Cortex of kidney (tissue), 1 donor: ENCODE measurements at places on chromosomes 6 and 20.

DNA sequence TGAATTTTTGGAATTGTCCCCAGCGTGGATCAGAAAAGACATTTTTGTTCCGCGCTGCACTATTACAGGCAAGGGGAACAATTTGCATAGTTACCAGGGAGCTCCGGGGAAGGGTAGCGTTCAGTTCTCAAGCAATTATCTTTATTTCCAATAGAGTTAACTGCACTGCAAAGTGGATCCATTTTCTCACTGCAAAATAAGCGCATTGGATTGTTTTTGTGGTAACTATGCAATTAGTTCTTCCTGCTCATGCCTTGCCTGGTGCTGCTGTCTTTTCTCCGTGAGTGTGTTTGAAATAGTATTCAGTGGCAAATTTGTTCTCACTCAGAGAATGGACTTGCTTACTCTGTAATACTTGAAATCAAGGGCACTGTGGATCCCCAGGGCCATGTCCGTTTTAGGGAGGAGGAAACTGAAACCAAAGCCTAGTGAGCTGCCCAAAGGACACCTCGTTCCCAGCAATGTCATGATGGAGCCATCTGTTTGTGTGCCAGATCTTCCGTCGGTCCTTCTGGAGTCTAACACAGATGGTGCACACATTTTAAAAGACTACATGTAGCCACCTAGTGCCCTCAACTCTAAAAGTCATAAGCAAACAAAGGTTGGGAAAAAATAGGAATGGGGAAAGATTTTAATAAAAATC lies 7.4 kb upstream of the PCK1 start:
- DNase-seq = no peak

DNA sequence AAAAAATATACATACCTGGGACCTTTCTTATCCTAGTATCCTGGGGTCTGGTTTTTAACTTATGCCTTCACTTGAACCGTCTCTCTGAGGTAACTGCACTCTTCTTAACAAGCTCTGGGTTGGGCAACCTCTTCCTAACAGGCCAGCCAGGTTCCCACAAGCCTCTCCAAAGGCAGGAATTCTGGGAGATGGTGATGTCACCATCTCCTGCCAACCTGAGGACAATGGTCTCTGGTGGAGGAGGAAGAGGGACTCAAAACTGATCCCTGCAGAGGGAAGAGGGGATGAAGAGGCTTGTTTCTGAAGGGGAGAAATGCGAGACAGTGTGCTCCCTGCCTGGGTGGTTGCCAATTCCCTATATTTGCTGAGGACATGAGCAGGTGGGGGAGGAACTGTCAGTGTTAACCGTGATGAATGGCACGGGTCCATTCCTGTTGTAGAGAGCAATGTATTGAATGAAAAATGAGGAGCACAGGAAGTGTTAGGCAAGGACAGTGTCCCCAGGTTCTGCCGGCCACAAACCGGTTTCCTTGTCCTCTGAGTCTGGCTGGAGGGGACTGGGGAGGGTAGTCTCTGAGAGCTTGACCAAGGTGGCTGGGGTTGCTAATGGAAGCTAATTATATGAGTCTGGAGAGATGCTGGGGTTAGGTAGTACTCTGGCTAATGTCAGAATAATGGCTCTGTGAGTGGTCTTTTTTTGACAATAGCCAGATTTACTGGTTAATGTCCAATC lies 95.5 kb downstream of the KCNB1 start:
- DNase-seq = no peak

GRCh38 chr6:135439549-135439948 lies 58.0 kb downstream of the AHI1 start:
- DNase-seq = no peak

DNA sequence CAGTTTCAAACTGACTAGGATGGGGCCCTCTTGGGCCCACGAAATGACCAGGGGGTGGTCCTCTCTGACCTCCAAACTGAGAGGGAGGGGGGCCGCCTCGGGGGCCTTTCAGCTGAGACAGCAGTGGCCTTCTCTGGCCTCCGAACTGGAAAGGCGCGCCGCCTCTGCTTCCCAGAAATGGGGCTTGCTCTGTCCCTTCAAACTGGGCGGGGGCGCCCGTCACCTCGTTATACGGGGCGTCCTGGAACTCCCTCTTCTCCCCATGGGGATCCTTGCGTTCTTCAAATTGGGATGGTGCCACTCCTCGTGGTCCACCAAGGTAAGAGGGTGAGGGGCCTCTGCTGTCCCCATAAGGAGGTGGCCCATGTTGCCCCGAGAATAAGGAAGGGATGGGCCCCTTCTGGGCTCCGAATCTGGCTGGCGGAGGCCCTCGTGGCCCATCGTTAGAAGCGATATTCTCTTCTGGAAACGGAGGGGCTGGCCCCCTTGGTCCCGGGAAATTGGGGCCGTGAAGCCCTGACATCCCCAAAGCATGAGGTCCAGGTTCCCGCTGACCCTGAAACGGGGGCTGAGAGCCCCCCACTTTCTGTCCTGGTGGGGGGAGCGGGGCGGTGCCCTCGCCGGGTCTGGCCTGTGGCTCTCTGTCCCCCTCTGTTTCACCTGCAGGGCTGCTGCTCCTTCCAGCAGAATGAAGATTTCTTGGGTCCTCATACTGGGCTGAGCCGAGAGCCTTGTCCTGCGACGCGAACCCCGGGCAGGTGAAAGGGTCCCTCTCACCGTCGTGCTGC lies 18.7 kb upstream of the TCFL5 start:
- DNase-seq = no peak

GRCh38 chr6:52063584-52064344 lies 23.6 kb downstream of the PKHD1 start:
- DNase-seq = no peak

DNA sequence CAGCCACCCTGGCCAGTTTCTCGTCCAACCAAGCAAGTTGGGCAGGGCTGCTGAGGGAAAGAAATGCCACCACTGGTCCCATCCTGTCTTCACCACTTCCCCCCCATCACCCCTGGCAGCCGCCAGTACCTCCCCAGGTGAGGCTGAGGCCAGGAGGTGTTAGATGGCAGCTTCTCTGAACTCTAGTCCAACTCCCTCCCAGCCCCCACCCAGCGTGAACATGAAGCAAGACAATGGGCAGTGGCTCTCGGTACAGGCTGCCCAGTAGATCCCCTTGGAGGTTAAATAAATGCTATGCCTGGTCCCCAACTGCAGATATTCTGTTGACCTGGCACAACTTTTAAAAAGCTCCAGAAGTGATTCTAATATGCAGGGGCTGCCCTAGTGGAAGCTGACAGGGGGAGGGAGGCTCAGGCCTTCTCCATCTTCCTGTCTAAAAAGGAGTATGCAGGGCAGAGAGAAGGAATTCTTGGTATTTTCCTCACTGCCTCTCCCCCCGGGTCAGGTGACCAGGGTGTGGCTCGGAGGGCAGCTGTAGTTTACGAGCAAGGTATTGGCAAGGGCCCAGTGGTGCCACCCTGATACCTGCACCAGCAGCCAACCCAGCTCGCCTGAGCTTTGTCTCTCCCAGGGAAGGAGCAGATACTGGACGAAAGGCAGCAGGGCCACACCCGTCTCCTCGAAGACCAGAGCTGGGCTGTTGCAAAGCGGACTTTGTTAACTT lies 25.7 kb downstream of the KCNK5 start:
- no peak for DNase-seq

DNA sequence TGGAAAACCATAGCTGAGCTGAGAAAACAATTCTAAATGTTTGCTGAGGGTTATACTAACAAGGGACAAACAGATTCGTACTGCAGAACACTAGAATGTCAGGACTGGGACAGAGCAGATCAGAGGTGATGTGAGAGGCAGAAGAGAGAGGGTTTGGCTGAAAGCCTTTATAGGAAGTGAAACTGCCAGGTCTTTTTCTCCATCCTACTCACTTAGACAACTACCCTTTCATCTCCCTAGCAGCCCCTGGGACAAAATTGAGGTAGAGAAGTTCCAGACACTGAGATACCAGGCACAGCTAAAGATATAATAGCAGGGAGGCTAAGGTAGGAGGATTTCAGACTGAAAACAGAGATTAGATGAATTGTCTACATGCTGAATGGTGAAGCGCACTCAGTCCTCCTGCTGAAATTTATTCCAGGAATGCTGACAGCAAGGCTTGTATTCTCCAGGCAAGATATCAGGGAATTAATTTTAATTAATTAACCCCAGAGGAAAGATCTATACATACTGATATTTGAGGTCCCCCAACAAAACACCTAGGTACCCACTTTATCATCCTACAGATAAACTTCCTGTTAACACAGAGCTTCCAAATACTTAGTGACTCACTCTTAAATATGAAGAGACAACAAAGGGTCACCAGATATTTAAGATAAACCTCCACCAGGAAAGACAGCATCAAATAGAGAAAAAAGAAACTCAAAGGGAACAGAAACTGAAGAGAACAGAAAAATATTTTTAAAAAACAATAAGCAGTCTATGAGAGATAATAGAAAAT lies 12.6 kb upstream of the EIF2S2 start:
- DNase-seq = no peak

GRCh38 chr20:21808863-21809664 lies 103.6 kb downstream of the PAX1 start:
- no peak for DNase-seq

DNA sequence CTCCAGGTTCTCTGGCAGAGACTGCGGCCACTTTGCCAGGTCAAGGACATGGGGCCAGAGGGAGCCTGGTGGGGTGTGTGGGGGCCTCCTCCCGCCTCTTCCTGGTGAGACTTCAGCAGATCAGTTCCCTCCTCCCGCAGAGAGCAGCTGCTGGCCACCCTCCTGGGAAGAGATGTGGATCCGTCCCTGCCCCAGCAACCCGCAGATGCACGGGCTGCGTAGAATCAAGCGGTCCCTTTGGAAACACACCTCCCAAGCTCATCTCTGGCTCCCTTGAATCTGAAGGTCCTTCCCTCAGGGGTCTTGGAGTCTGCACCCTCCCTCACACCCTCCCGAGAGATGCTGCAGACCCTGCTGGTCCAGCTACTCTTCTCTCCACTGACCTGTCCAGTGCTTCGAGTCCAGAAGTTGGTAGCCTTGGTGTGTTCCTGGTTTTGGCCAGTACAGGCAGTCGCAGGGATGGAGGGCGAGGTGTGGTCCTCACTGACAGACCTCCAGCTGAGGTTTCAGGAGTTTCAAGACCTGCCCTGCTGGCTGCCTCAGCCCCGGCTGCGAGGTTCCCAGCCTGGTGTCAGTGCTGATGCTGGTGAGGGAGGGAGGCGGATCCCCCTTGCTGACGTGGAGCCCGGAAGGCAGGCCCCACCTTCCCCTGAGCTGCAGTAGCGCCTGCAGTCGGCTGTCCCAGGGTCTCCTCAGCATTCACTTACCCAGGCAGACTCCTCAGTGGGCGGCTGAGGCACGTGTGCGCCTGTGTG lies at the start of gene NPBWR2:
NPBWR2 (minus strand) TSS at position 585 of the 755 bp plus-strand sequence. CDS start 734 bp downstream, outside the sequence.
- DNase-seq = no peak

- no peak for DNase-seq
Measured at GRCh38 chr6:54063228-54063539, 48.1 kb upstream of the MLIP start.

DNA sequence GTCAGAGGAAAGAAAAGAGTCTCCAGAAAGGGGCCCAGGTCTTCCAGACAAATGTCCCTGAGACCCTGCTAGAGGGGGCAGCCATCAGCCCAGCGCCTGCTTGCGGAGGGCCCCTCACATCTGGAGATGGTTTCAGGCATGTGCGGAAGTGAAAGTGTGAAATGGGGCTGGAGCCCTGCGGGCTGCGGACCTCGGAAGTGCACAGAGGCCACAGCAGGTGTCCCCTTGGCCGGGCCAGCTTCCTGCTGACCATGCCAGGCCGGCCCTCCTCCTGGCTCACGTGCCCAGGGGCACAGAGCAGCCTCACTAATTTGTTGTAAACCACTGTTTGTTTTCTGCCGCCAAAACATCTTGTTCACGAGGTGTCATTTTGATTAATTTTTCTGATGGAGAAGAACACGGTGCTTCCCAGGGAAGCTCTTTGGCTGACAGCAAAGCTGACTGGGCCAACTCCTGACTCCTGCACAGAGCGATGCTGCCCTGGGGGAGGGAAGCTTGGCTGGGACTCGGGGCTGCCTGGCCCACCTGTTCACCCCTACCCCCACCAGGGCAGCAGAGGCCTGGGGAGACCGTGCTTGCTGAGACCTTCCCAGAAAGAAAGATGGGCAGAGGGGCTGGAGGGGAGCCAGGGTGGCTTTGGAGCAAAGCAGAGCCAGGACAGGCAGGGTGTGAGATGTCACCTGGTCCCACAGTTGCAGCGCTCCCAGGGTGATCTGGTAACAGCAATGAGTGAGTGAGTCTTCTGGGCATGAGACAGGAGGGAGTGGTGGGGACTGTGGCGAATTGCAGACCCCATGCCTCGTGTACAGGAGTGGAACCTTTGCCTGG lies 54.2 kb downstream of the BCAS4 start:
- no peak for DNase-seq

- DNase-seq = no peak
Measured at GRCh38 chr20:33784225-33784624, 26.9 kb upstream of the CHMP4B start.

GRCh38 chr6:158808941-158809678 lies 10.1 kb downstream of the EZR start:
- DNase-seq = no peak

- DNase-seq = no peak
Measured at GRCh38 chr6:22882581-22882980, 313.2 kb downstream of the HDGFL1 start.

GRCh38 chr20:6473197-6473596 lies 294.3 kb upstream of the BMP2 start:
- DNase-seq = no peak

DNA sequence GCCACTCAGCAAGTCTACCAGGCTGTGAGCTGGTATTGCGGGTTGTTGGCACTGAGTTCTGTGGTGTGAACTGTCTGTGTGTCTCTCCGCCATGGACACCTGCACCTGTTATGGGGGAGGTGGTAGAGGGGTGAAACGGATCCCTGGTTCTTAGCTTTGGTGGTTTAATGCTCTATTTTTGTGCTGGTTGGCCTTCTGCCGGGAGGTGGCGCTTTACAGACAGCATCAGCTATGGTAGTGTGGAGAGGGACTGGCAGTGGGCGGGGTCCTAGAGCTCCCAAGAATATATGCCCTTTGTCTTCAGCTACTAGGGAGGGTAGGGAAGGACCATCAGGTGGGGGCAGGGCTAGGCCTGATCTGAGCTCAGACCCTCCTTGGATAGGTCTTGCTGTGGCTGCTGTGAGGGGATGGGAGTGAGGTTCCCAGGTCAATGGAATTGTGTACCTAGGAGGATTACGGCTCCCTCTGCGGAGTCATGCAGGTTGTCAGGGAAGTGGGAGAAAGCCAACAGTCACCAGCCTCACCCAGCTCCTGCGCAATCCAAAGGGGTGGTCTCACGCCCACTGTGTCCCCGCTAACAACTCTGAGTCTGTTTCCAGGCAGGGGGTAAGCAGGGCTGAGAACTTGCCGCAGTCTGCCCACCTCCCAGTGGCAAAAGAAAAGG lies 154.3 kb downstream of the CCDC170 start:
- DNase-seq = no peak
